ENCODE measurements at places on chromosomes 6 and 20.

- no peak for DNase-seq
These were observed 26.8 kb upstream of the FAM184A start for GRCh38 chr6:119105282-119105681.

DNA sequence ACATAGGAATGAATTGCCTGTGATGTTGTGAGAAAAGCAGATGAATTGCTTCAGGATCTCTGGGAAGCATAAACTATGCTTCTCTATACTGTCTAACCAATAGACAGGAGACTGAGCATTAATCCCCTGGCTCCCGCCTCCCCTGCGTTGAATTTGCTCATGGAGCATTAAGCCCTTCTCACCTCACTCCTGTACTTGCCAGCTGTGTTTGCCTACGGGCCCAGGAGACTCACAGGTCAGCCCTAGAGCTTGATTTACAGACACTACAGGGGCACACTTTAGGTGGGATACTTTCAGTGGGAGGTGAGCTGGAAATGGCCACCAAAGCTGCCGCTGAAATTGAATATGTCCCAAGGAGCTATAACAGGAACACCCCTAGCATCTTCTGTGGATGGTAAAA, 418.7 kb downstream of the CBLN4 start:
- no peak for DNase-seq

GRCh38 chr20:38157635-38158495, 7.2 kb downstream of the TGM2 start:
- DNase-seq: no peak

GRCh38 chr6:155505608-155505989, 50.0 kb upstream of the NOX3 start:
- DNase-seq: no peak

DNA sequence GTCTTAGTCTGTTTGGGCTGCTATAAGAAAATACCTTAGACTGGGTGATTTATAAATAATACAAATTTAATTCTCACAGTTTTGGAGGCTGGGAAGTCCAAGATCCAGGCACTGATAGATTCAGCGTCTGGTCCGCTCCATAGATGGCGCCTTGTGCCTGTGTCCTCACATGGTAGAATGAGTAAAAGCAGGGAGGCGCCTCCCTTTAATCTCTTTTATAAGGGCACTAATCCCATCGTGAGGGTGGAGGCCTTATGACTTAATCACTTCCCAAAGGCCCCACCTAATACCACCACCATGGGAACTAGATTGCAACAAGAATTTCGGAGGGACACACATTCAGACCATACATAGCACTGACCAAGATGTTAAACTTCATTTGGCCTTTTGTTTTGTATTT, 91.2 kb upstream of the TMEM181 start:
- DNase-seq: no peak

DNA sequence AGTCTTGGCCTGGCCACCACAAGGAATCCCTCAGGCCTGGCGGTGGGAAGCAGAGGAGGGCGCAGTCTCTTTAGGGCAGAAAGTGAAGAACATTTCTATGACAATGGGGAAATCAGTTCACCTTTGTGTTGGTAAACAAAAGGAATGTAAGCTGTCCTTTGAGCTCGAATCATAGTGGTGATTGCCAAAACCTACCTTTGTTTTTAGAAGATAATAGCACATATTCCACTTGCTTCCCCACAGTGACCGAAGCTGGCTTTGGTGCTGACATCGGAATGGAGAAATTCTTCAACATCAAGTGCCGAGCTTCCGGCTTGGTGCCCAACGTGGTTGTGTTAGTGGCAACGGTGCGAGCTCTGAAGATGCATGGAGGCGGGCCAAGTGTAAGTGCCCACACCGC, 144.1 kb downstream of the MTHFD1L start:
- no peak for DNase-seq

DNA sequence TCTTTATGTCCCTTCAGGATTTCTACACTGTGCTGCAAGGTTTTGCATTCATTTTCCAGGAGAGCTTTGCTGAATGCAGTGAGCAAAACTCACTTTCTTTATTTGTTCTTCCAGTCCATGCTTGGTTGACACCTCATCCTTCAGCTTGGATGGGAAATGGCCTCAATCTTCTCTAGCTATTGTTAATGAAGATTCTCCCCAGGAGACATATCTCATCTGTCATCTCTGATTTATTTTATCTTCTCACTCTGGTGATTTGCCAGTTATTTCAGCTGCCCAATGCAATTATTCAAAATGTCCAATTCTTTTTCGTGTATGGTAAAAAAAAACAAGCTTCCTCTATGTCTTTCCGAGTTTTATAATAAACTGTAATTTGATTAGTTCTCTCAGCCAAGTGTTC, 77.9 kb upstream of the PAK5 start:
- no peak for DNase-seq

DNA sequence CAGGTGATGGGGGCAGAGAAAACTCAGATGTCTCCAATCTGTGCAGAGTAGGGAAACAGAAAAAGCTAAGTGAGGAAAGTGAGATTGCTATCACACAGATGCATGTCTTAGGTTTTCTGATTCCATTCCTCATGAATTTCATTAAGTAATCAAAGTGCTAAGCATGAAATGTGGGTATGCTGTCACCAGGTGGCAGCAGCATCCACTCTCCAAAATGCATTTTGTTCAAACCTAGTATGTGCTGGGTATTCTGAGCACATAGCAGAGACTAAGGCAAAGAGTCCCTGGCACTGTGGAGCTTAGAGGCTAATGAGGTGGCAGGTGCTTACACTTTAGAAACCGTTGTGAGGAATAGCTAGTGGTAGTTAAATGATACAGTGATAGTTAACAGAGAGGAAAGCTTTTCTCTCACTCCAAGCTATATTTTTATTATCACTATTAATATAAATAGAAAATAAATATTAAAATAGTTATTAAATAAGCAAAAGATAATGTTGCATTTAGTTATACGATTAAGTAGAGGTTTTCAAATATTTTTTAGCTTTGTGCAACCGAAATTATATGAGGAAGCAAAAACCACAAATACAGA, 179.5 kb downstream of the CDH26 start:
- no peak for DNase-seq

DNA sequence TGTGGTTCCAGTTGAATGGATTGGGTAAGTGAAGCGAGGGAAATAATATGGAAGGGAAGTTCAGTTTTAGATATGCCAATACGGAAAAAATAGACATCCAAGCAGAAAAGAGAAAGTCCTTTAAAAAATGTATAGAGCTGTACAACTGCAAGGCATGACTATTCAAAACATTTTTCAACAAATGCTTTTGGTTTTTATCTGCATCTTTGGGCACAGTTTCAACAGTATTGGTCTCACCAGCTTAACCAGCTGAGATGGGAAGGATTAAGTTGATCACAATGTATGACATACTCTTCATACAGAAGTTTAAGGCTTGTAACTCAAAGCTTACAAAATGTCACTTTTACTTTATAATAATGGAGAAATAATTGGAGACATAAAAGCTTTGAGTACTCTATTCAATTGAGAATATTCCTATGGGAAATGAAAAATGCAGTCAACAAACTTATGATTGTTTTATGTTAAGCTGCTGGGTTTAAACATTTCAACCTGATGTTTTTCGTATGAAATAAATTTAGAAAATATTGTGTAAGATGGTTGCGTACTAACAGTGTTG, 16.3 kb upstream of the UTRN start:
- no peak for DNase-seq

DNA sequence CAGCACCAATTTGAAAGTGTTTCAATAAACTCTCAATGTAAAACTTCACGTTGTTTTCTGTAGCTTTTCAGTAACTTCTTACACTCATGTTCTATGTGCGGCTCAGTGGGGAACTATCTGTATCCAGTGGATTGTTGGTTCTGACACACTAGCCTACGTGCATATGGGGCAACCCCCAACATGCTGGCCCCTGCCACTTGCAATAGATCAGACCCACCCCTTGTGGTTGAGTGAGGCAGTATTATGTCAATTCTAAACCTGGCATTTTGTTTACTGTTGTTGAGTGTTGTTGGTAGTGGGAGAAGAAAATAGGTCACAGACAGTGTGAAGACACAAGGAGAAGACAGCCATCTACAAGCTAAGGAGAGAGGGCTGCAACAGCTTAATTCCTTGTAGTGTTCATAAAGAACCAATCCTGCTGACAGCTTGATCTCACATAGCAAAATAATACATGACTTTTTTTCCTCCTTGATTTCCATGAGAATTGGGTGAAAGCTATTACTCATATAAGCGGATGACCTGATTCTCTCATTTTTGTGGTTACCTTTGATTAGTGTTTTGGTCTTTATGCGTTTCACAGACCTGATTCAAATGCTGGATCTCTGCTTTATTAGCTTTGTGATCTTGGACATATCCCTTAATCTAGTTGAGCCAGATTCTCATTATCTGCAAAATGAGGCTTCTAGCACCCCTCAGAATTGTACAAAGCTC, 320.4 kb downstream of the LAMA2 start:
- DNase-seq: no peak

DNA sequence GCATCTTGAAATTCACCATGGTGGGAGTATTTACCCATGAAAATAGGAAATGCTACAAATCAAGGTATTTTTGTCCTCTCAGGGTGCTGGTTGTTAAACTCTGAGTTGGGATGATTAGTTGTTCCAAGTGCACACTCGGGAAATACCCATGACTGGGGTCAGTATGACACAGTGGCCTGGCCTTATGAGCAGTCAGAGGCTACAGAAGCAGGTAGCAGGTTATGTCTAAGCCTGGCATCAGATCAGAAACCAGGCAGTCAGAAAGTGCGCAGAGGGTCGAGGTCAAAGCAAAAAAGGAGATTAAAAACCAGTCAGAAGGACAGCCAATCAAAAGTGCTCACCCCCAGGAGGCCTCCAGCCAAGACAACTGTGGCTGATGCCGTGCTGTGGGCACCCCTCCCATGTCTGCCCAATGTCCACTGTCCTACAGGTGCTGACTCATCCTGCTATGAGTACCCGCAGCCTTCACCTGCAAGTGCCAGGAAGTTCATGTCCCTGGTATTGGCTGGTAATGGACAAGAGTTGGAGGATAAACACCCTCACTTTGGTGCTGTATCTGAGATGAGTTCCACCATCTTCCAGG, 117.4 kb upstream of the SLC24A3 start:
- DNase-seq: no peak

GRCh38 chr20:57071954-57072583, 194.4 kb downstream of the BMP7 start:
- no peak for DNase-seq

- DNase-seq: no peak
These were observed 47.7 kb upstream of the POLR1H start for GRCh38 chr6:30013291-30013922.

- DNase-seq: no peak
These were observed 479.1 kb upstream of the FLRT3 start for GRCh38 chr20:14816471-14816870.

DNA sequence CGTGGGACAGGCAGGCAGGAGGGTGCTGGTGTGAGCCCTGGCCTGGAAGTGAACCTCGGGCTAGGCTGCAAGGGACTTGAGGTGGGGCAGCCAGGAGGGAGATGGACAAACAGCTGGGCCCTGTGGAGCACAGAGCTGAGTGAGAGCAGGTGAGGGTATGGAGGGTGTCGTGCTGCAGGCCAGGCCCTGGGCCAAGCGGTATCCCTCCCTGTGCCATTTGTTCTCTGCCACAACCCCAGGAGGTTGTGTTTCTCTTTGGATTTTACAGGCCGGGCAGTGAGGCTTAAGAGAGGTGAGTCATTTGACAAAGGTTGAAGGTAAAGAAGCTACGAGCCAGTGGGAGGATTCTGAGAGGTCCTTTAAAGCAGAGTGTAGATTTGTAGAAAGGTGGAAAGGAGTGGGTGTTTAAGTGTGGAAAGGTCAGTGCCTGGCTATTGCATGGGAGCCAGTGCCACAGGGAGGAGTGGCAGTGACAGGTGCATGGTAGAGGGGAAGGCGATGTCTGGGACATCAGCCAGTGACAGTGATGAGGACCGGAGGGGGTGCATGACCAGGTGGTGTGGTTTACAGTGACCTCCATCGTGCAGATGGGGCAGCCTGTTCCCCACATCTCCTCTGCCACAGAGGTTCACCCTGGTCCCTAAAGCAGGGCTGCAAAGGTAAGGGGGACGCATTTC, 39.8 kb downstream of the GMPR start:
- no peak for DNase-seq

DNA sequence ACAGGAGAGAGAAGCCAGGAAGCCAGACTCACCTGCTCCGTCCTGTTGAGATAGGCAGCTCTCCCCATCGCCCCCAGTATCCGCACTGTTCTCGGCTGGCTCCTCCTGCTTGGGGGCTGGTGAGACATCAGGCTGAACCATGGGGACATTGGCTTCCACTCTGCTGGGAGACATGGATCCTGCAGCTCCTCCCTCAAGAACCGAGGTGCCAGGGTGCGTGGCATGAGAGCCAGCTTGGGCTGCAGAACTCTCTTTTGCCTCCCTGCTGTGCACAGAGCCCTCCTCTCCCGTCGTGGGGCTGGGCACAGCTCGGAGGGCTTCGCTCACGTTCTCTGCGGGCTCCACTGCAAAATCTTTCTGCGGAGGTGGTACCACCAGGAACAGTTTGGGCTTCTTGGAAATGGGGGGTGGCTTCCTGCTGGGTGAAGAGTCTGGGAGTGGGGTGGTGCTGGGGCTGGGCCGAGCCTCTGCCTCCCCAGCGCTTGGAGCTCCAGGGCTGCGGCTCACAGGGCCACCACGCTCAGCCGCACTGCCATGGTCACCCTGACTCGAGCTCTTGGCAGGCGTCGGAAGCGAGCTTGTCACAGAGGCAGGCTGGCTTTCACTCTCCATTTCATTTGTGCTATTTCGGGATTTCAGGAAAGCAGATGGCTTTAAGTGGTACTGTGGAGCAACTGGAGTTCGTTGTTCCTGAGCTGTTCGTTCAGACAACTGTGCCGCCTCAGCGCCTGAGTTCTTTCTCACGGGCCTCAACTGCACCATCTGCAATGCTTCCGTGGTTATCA, 26.5 kb downstream of the HEBP2 start:
- peak; percentile 46 for DNase-seq

DNA sequence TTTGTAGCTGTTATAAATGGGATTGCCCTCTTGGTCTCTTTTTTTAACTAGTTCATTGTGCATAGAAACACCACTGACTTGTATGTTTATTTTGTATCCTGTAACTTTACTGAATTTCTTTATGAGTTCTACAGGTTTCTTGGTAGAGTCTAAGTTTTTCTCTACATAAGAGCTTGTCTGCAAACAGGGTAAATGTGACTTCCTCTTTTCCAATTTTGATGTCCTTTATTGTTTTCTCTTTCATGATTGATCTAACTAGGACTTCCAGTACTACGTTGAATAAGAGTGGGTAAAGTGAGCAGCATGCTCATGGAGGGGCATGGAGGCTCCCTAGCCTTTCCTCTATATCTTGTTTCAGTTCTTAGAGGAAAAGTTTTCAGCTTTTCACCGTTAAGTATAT, 3.0 kb upstream of the WFDC10A start:
- no peak for DNase-seq

- DNase-seq: no peak
These were observed 86.2 kb downstream of the SPTLC3 start for GRCh38 chr20:13094976-13095375.

- no peak for DNase-seq
These were observed 32.4 kb downstream of the RNF217 start for GRCh38 chr6:124994648-124995047.

GRCh38 chr20:59788196-59788735, 145.2 kb downstream of the SYCP2 start:
- DNase-seq: no peak

DNA sequence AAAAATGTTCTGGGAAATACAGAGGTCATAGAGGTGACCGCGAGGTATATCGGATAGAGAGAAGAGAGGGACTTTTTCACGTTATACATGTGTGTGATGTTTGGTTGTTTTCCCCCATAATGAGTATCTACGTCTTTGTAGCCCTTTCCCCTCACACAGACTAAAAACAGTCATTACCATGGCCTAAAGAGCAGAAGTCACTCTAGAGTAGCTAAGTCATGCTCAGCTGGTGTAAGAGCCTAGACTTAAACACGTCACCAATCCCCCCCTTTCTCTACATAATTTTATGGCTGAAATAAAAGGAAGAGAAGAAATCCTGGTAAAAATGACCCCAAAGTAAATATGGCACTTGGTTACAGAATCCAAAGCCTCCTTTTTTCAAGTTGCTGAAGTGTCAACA, 6.0 kb upstream of the BEND3 start:
- no peak for DNase-seq
